NCI-H774 (cell line): ENCODE measurements at places on chromosomes 4 and X.

GRCh38 chr4:74934888-74935287 is 2.0 kb downstream of the PARM1 start:
- DNase-seq: no peak

DNA sequence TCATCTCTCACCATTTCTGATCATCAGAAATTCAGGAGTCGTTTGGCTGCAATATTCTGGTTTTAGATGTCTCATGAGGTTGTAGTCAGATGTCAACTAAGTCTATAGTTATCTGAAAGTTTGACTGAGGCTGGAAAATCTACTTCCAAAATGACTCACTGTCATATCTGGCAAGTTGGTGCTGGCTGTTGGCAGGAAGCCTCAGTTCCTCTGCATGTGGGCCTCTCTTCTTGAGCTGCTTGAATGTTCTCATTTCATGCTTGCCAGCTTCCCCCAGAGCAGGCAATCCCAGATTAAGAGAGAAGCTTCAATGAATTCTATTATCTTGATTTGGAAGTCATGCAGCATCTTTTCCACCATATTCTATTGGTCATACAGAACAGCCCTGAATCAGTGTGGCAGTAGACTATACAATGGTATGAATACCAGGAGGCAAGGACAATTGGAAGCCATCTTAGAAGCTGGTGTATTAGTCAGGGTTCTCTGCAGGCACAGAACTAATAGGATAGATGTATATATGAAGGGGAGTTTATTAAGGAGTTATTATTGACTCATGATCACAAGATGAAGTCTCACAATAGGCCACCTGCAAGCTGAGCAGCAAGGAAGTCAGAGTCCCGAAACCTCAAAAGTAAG is 46.8 kb upstream of the ELF2 start:
- DNase-seq: no peak

- DNase-seq: no peak
These were observed 35.3 kb upstream of the LGI2 start for GRCh38 chr4:25065932-25066590.

DNA sequence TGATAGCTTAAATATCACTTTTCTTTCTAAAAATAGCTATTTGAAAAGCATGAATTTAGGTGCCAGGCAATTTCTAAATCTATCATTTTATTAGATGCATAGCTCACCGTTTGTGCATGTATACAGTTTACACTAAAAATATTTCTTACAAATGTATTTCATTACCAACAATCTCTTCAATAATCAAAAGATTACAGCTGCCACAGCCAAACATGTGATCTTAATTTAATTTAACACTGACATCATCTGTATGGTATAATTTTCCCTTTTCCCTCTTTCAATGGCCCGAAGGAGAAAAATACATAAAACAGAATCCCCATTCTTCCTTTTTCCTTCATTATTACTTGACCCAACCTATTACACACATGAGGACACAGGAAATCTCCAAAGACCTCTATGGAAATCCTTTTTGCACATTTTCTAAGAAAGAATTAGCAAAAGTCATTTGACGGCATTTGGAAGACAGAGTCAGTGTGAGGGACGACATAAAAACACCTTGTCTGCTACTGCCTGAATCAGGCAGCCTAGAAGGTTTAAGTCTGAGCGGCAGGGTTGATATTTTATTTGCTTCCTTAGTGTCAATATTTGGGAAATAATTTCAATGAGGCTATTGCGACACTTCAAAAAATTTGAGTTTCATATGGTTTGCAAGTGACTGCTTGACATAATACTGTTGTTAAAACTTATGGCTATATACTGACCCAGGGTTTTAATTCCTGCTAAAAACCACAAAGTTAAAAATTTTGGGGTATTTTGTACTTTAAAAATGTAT is 111.2 kb downstream of the TTC29 start:
- DNase-seq: no peak

DNA sequence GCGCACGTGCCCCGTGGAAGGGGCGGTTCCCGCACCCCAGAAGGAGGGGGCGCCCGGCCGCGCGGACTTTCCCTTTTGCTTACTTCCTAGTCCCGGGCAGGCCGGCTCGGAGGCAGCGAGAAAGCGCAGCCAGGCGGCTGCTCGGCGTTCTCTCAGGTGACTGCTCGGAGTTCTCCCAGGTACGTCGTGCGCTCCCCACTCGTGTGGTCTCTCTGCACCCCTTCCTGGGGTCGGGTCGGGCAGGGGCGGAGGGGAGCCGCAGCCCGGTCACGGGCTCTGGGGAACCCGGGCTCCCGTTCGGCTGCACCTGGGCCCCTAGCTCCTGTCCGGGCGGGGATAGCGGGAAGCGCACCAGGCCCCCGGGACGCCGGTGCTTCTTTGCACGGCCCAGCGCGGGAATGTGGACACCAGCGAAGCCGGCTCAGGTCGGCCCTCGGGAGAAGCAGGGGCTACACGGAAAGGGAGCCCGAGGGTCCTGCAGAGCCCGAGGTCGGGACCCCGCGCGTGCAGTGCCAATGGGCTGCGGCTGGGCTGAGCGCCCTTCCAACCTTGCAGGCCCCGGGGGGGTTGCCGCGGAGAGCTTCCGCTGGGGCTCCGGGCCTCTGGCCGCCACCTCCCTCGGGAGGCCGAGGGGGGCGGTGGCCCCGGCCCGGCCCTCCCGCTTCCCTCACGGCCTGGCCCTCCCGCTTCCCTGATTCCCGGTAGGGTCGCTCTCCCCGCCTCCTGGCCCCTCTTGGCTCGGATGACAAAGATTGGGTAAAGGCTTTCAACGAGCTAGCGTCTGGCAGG is at the start of gene TLR2:
TLR2 (plus strand) TSS at position 99 of the 789 bp plus-strand sequence. CDS start 18,628 bp downstream, outside the sequence.
- DNase-seq: no peak

DNA sequence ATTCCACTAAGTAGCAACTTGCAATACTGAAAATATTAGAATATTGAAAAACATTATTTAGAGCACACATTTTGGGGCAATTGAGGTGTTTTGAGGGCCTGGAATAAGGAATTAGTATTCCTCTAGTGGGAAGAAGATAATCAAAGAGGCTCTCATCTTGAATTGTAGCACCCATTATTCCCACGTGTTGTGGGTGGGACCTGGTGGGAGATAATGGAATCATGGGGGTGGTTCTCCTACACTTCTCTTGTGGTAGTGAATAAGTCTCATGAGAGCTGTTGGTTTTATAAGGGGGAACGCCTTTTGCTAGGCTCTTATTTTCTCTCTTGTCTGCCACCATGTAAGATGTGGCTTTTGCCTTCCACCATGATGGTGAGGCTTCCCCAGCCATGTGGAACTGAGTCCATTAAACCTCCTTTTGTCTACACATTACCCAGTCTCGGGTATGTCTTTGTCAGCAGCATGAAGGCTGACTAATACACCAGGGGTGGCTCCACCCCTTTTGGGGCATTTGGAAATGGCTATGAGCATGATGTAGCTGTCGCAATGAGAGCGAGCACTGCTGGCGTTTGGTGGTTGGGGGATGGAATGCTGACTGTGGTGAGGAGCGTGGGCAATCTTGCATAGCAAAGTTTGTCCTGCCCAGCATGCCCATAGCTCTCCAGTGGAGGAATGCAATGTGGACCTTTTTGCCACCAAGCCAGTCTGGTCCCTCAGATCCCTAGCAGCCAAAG is 308.2 kb downstream of the FRMPD4 start:
- DNase-seq: no peak

GRCh38 chr4:80592950-80593349 is 257.4 kb downstream of the CFAP299 start:
- DNase-seq: no peak

- DNase-seq: no peak
These were observed 2248.1 kb downstream of the ARAP2 start for GRCh38 chr4:33996075-33996718.
